ENCODE measurements at places on chromosomes 1 and 21. TPM values are rescaled to one million over a fixed set of nuclear protein-coding genes. Genes with fewer than 3 reads are reported as not detected.

- no peaks in the 10 kb centered on the region for H3K4me1 ChIP-seq
- no peaks in the 10 kb centered on the region for H3K36me3 ChIP-seq
- H3K27ac ChIP-seq, result no peak overlapping the region
- no peak overlapping the region for H3K4me3 ChIP-seq
- no peak for DNase-seq
Observed at GRCh38 chr1:94362466-94363058, 55.6 kb upstream of the ABCD3 start.

DNA sequence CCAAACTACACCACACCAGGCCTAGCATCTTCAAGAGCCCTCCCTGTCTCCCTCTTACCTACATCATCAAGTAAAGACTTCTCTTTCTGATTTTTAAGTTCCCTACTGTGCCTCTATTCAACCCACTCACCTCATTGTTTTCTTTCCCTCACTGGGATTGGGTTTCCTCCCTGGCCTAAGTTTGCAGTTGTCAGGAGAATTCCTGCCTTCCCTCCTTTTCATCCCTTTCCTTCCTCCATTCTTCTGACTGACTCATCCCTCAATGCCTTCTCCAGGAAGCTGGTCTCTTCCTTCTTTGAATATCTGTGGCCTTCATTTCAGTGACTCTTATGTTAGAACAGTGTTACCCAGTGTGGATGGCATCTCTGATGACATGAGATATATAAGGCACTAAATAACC, 139.9 kb upstream of the KIAA0040 start:
- DNase-seq, result no peak
- peaks cover 6% of the 10 kb centered on the region for H3K27me3 ChIP-seq
- no peak overlapping the region for H3K4me3 ChIP-seq
- H3K4me1 ChIP-seq, result no peaks in the 10 kb centered on the region

- no peak within 1 kb of the TSS for H3K27ac ChIP-seq
- no peak within 1 kb of the TSS for H3K4me3 ChIP-seq
- peaks cover 3% of the 10 kb centered on the region for H3K4me1 ChIP-seq
Observed at GRCh38 chr1:182061594-182061993, at the start of gene ZNF648. Gene ZNF648 (minus strand): TSS chr1:182061712. CDS start chr1:182058010, 3,702 bp downstream.

DNA sequence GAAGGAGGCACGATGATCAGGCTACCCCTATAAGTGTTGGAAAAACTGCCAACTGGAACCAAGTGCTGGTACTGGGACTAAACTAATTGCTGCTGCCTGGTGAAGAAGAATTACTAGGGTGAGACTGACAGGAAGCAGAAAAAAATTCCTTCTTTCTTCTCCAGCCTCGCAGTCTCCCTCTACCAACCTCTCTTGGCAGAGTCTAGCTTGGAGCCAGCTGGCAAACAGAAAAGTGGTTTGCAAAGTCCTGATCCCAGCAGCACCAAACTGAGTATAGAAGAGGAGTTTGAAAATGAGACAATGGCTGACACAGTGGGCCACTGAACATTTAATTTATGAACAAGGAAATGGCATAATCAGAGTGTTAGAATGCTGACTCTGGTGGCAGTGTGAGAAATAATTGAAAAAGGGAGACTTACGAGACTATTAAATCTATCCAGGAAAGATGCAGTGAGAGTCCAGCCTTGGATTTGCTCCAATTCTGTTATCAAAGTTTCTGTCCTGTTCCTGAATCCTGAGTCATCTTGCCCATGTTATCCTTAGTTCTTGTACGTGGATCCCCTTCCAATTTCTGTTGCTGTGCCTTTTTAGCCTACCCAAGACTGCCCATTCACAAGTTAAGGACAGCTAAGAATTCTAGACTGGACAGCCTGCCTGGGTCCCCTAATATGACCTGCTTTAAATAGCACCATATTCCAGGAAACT, 23.7 kb upstream of the DISP1 start:
- H3K27ac ChIP-seq, result no peak overlapping the region
- no peak overlapping the region for H3K4me3 ChIP-seq
- peaks cover 8% of the 10 kb centered on the region for H3K4me1 ChIP-seq
- H3K27me3 ChIP-seq, result no peaks in the 10 kb centered on the region
- DNase-seq, result no peak

TRIM67 gene
- total RNA-seq, result 0.38 TPM

ANGPTL3 gene
- total RNA-seq, result not detected

All from suprapubic skin (tissue), 4 donors.